Stomach (tissue), 19 donors: ENCODE measurements at places on chromosomes 7 and 10. TPM values are rescaled to one million over a fixed set of nuclear protein-coding genes. Genes with fewer than 3 reads are reported as not detected.

Gene AMPH
- total RNA-seq, result 4.6 TPM

Gene EN2
- not detected for total RNA-seq

Gene LHFPL3
- not detected for total RNA-seq

Gene STAG3
- total RNA-seq, result not detected

Gene TMEM270
- total RNA-seq, result not detected

Gene SHLD2
- total RNA-seq, result 11.6 TPM

Gene HACD1
- 49.4 TPM for total RNA-seq

Gene ANKMY2
- total RNA-seq, result 39.8 TPM

Gene PDZD7
- total RNA-seq, result 2.4 TPM

Gene HTR7
- total RNA-seq, result not detected

Gene KCNMA1
- 41.4 TPM for total RNA-seq

Gene GFRA1
- 0.29 TPM for total RNA-seq

DNA sequence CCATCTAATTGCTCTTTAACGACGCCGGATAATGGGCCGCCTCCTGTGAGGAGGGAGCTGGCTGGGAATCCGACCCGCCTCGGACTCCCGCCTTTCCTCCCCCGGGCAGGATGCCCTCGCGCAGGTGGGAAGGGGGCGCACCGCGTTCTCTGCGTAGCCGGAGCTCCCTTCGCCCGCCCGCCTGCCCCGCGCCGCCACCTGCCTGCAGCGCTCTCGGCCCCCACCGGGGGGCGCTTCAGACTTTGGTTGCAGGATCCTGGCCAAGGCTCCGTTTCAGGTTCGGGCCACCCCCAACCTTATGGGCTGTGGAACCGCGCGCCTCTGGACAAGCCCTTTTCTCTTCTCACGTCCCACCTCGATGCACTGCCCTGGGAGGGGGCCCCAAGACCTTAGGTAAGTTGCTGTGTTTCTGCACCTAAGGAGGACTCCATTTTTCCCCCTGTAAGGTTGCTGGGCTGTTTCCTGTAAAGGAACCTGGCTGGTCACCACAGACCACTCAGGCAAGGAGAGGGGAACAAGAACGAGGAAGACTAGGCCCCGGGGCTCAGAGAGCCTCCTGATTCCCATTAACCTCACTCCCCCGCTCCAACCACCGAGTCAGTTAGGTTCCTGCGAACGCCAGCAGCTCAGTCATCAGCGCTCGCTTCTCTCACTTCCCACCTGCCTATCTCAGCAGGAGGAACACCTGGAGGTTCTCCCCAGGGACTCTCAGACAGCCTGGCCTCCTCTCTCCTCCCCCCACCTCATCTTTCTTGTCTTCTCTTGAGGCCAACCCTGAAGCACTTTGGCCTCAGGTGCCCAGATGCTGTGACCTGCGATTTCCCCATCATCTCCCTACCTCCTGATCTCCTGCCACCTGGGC lies 11.3 kb upstream of the KAZALD1 start:
- DNase-seq, result peak; percentile 85

- DNase-seq, result no peak
Observed at GRCh38 chr10:29820890-29821461, 186.2 kb upstream of the SVIL start.

- no peak for DNase-seq
Observed at GRCh38 chr10:132596742-132597279, 59.2 kb downstream of the INPP5A start.

GRCh38 chr7:34530259-34530658 lies 127.8 kb upstream of the NPSR1 start:
- no peak for DNase-seq

DNA sequence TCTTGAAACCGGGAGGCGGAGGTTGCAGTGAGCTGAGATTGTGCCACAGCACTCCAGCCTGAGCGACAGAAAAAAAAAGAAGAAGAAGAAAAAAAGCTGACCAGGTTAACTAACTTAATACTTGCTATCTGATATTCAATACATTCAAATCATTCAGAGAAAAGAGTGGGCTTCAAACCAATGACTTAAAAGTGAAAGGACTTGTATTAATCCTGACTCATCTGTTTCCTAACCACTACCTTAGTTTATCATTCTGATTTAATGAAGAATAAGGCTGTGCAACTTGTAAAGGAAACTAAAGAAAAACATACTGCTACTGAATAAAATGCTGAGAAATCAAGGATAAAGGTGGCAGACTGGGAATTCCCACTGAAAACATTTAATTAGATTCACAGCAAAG lies 128.4 kb downstream of the NRBF2 start:
- DNase-seq, result no peak

- DNase-seq, result no peak
Observed at GRCh38 chr10:5511231-5511884, 12.0 kb upstream of the CALML5 start.

GRCh38 chr10:122830273-122830964 lies 15.2 kb downstream of the CUZD1 start:
- DNase-seq, result no peak

DNA sequence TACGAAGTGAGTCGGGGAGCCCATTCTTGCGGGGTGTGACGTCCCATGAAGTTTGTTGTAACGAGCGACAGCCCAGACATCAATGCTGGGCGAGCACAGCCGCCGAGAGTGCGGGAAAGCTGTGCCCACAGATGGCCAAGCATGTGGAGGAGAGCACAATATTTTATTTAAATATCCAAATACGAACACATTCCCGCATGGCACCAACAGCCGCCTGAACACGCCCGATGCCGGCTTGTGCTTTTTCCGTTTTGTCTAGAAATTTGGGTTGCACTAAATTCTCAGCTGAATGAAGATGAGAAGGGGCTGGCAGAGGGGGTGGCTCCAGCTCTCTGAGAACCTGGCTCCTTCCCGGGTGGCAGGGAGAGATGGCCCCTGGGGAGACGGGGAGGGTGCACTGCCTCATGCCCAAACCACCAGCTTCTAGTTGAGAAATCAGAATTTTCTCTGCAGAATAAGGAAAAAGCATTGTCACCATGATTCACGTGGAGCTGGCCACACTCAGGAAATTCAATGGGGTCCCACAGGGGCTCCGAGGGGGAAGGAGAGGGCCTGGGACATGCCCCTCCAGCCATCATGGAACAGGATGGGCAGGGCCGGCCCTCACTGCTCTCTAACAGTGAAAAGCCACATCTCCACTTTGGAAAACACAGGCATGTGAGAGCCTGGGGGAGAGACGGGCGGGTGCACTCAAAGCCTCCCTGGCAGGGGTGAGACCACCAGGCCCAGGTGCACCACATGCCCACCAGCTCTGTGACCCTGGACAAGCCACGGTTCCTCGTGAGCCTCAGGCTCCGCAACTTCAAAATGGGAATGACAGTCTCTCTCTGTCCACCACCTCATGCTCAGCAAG lies 48.3 kb downstream of the EBF3 start:
- DNase-seq, result no peak

GRCh38 chr7:52639126-52639525 lies 396.3 kb upstream of the POM121L12 start:
- no peak for DNase-seq

GRCh38 chr7:7427363-7427762 lies 108.3 kb downstream of the COL28A1 start:
- DNase-seq, result no peak

- DNase-seq, result no peak
Observed at GRCh38 chr7:117654780-117655179, 175.0 kb downstream of the CFTR start.

GRCh38 chr10:52571018-52571417 lies 201.6 kb downstream of the MBL2 start:
- DNase-seq, result no peak

DNA sequence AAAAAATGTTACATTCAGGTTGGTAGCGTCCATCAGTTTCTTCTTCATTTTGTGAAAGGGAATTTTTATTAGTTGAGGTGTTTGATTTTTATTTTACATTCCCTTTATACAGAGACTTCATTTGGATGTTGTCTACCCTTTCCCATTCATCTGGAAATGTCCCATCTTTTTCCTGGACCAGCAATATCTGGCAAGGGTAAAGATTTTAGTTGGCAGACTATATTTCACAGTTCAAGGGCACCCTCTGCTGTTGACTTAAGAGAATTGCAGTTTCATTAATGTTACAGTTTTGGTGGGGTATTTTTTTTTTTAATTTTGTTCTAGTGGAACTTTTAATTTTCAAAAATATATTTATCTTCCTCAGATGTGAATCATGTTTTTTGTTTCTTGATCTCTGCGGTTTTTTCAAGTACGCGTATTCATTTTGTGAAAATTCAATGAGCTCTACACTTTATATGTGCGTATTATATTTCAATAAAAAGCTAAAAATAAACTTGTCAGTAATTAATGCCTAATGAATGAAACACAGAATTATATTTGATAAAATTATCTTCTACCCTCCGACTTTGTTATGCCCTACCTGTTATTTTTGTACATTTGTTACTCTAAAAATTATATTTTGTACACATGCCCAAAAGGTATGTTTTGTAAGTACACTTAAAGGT lies 97.9 kb upstream of the KLF14 start:
- no peak for DNase-seq

DNA sequence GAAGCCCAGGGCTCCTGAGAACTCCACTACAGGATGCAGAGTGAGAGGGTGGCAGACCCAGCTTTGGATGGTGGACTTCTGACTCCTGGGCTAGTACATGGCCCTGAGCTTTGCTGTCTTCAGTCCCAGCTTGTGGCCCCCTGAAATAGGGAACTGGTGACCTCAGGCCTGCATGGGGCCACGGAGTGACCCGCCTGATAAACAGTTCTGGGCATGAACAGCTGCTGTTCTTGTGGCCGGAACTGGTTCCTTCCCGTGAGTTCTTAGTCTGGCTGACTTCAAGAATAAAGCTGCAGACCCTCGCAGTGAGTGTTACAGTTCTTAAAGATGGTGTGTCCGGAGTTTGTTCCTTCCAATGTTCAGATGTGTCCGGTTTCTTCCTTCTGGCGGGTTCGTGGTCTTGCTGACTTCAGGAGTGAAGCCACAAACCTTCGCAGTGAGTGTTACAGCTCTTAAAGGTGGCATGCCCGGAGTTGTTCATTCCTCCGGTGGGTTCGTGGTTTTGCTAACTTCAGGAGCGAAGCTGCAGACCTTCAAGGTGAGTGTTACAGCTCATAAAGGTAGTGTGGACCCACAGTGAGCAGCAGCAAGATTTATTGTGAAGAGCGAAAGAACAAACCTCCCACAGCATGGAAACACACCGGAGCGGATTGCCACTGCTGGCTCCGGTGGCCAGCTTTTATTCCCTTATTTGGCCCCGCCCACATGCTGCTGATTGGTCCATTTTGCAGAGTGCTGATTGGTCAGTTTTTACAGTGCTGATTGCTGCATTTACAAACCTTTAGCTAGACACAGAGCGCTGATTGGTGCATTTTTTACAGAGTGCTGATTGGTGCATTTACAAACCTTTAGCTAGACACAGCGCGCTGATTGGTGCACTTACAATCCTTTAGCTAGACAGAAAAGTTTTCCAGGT lies 268.0 kb downstream of the ZEB1 start:
- DNase-seq, result no peak

- DNase-seq, result no peak
Observed at GRCh38 chr10:44306147-44306710, 78.7 kb downstream of the CXCL12 start.

GRCh38 chr10:31739146-31739545 lies 189.5 kb downstream of the ARHGAP12 start:
- no peak for DNase-seq

DNA sequence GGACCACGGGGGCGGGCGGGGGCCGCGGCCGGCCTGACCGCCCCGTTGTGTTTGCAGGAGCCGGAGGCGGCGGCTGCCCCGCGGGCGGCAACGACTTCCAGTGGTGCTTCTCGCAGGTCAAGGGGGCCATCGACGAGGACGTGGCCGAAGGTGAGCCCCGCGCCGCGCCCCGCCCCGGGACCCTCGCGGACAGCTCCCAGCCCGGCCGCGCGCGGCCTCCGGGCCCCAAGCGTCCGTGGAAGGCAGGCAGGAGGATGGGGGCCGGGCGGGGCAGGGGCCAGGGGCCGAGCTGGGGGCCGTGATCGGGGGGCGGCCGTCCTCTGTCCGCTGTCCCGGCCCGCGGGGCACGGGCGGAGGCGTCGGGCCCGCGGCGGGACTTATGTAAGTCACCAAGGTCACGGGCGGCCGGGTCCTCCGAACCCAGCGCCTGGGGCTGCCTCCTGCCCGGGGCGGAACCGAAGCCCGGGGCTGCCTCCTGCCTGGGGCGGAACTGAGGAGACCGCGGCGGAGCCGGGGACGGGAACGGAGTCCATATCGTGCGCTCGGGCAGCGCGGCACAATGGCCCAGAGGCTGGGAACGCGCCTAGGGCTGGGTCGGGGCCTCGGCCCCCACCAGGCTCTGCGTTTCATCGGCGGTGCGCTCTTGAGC lies 497 bp downstream of the PPP2R2D start:
- peak; percentile 63 for DNase-seq
